NCI-H774 (cell line): ENCODE measurements at places on chromosomes 5 and 9.

DNA sequence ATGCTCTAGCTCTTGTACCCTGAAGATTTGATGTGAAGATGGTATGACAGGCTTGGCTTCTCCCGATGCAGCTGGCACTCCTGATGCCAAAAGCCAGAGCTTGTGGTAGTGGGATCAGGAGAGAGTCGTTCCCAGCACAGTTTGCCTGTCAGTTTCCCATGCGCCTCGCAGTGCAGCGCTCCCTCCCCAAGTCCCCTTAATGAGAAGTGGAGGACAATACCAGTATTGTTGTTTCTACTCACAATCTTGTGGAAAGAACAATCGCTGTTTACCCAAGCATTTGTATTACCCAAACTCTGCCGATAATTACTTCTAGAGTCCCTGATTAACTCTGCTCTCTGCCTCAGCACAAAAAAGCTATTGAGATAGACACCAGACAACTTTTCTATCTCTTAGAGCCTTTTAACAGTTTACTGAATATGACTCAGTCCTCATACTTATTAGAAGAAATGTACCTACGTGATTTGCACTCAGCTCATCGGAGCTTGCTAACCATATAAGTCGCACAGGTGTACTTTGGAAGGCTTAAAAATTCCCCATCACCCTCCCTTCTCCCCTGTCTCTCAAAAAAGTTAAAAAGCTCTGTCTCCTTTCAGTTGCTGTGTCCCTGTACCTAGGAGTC lies 283.2 kb upstream of the TMEM161B start:
- DNase-seq, result no peak

DNA sequence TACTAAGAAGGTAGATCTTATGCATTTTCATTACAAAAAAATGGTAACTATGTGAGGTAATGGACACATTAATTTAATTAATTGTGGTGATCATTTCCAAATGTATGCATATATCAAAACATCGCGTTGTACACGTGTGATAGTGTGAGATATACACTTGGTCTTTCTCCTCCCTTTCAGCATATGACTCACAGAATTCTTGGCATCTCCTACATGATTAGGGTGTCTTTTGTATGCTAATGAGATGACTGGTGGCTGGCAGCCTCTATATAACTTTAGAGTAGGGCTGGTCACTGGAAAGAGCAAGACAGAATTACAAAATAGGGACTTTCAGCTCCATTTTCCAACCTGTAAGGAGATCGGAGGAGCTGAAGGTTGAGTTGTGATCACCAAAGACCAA lies 1167.6 kb downstream of the CDH12 start:
- no peak for DNase-seq

DNA sequence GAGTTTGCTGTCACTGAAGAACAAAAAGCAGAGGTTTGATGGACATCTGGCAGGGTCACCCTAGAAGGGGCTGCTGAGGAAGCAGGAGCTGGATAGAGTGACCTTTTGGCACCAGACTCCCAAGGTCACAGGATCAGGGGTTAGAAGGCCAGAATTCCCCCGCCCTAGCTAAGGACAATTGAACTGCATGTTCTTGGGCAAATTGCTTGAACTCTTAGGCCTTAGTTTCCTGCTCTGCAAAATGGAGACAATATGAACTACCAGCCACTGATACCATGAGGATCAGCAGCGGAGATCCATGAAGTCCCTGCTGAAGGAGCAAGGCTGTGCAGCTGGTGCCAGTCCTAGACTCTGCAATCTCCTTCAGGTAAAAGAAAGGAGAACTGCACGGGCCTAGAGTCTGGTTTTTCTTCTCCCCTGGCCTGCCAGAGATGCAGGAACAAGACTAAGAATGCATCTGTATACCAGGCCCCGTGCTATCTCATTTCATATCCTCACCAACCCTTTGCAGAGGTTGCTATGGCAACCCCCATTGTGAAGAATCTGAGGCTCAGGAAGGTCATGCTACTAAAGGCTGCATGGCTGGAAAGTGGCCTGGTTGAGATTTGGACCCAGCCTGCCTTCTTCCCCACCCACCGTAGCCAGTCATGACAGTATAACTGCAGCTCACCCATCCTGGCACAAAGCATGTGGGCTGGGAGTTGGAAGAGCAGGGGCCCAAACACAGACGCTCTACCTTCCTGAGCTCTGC lies 33.7 kb downstream of the CAMK2A start:
- DNase-seq, result no peak

GRCh38 chr9:125407432-125407973 lies 145.9 kb downstream of the GAPVD1 start:
- no peak for DNase-seq

GRCh38 chr9:116212986-116213692 lies 59.5 kb downstream of the PAPPA start:
- no peak for DNase-seq

- DNase-seq, result no peak
Measured at GRCh38 chr9:84325347-84325973, 15.1 kb downstream of the SLC28A3 start.

DNA sequence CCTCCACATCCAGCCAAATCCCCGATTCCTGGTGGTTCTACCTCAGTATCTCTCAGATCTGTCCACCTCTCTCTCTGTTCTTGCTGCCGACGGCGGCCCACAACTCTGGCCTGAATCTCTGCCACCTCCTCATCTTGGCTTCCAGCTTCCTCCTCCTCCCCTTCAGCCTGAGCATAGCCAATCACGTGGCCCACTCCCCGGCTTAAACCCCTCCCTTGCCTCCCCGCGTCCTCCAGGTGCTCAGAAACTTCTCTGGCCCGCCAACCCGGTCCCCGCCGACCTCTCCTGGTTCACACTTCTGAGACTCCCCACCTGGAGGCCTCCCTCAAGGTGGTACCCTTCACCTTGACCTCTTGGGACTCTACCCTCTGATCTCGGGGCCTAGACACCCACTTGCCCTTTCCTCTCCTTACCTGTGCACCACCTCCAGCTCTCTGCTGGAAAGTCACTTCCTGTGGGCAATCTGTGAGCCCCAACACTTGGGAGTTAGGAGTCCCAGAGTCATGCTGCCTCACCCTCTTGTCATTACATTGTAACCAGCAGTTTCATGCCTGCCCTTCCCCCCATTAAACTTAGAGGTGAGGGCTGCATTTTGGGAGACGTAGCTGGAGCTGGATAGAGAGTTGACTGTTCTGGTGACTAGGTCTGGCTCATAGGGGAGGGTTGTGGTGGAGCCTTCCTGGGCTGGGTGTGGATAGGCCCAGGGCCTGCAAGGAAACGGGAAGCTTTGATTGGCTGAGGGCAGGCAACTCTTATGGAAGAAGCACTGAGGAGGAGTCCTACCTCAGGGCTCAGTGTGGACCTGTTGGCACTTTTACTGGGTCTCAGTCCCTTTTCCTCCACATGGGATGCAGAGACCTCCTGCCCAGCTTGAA lies 4.5 kb upstream of the SET start:
- DNase-seq, result peak; percentile 78

GRCh38 chr5:71587766-71588532 lies 809 bp downstream of the MCCC2 start:
- DNase-seq, result no peak

DNA sequence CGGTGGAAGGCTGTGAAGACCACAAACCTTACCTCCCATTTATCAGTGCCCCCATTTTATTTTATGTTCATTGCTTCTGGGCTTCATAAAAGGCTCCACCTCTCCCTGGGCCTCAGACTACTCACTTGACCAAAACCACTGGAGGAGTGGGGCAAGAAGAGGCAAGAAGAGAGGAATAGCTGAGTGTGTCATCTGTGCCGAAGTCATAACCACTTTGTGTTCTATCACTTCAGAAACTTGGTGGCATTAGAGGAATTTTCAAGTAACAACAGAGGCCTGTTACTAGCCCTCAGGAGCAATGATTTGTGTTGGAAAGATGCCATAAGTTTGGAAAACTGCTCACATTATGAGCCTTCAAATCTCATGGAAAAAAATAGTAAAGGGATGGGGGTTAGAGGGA lies 88.7 kb upstream of the PIK3R1 start:
- no peak for DNase-seq

GRCh38 chr9:72327631-72328030 lies 37.4 kb downstream of the ZFAND5 start:
- no peak for DNase-seq

DNA sequence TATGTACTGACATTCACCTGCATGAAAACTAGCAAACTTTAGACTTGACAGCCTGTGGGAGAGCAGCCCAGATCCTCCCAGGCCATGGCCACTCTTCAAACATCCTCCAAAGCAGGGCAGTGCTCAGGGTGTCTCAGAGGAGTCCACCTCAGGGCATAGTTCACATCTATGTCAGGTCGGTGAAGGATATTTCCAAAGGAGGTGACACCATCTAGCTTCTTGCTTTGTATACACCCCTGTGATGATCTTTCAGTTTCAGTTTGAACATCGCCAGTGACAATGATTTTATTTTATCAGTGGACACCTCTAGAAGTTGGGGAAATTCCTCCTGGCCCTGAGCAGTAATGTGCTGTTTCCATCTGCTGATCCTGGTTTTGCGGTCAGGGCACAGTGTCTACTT lies 20.1 kb downstream of the CDK20 start:
- no peak for DNase-seq

DNA sequence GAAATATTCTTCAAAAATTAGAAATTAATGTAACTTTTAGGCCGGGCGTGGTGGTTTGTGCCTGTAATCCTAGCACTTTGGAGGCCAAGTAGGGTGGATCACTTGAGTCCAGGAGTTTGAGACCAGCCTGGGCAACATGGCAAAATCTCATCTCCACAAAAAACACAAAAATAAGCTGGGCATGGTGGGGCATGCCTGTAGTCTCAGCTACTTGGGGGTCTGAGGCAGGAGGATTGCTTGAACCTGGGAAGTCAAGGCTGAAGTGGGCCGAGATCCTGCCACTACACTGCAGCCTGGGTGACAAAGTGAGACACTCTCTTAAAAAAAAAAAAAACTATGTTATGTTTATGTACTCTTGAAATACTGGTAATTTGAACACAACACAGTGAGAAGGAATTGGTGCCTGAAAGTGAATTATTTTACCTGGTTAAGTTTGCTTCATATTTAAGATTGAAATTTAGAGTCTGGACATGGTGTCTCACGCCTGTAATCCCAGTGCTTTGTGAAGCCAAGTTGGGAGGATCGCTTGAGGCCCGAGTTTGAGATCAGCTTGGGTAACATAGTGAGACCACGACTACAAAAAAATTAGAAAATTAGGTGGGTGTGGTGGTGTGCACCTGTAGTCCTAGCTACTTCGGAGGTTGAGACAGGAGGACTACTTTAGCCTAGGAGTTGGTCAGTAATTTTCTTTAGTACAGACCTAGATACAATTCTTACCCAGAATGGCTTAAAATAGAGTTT lies 15.0 kb downstream of the ARRDC3 start:
- no peak for DNase-seq

GRCh38 chr5:83919071-83920041 lies 198.7 kb upstream of the HAPLN1 start:
- no peak for DNase-seq

- no peak for DNase-seq
Measured at GRCh38 chr9:97387936-97388684, 23.8 kb upstream of the TDRD7 start.

DNA sequence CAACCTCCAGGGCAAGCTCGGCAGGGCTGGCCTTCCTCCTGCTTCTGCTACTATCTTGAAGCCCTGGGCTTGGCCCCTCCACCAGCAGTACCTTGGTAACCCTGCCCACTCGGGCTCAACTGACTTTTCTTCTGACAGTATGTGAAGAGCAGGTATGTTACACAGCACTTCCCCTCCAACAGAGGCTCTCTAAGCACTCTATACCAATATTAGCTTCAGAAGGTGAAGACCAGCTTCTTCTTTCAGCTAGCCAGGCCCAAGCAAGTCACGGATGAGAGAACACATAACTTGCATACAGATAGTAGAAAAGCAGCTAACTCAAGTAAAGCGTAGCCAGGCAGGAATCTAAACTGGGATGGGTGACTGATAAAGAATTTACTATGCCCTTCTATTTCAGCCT lies 64.3 kb downstream of the FEM1C start:
- no peak for DNase-seq

DNA sequence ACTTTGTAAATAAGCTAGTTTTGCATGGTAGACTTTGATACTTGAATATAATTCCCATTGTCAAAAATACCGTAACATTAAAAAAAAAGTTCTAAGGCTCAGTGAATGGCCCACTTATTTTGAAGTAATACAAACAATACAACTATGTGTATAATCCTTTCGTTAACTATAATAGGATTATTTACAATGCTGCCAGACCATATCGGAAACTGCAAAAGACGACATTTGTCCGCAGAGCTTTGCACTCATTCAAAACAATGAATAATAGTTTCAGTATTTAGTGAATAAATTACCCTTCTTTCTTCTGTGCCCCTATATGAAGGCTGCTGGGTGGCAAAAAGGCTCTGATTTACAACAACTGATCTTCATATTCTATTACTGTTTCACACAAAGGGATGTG lies 121.8 kb downstream of the DROSHA start:
- DNase-seq, result no peak

DNA sequence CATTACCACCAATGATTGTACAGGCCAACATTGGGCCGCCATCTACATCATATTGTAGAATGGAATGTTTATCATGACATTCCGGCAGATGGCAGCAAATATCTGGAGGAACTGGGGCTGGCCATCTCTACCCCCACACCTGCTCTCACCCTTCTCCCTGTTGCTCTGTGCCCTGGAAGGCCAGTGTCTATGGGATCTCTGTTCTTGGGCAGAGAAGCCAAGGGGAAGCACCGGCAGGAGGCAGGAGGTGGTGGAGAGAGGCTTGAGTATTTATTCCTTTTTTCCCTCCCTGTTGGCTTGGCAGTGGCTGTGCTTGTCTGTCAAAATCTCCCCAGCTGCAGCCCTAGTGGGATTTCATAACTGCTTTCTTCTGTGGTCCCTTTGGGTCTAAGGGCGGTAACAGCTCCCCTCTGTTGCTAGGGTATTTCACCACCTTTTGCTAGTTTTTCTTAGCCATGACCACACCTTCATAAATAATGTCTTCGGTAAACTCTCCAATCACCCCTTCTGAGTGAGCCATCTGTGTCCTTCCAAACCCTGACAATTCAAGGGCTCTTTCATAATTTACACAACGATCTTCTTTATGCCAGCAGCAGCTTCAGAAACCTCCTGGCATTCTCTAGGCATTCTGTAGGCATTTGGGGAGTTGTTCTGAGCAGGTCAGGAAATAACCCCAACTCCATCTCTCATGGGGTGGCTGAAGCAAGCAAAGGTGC lies 225.8 kb downstream of the MELK start:
- DNase-seq, result peak; percentile 10

DNA sequence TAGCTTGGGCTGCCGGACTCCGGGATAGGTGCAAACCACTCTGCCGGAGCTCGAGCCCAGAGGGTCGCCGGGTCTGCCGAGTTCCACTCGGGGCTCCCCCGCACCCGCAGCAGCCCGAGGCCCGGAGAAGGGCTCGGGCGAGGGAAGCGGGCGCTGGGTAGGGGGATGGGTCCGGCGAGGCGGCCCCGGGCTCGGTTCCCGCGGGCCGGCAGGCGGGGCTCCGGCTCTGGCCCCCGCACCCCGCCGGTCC lies 507 bp downstream of the RICTOR start:
- DNase-seq, result no peak
